ENCODE measurements at places on chromosomes 16 and 17.
A peak's percentile ranks its signal among the peaks of the same experiment; 100 is the strongest.

- DNase-seq, result no peak
Measured at GRCh38 chr16:19396555-19397011, 21.1 kb upstream of the TMC5 start.

GRCh38 chr17:1873418-1873817 lies 43.6 kb downstream of the RPA1 start:
- DNase-seq, result no peak

DNA sequence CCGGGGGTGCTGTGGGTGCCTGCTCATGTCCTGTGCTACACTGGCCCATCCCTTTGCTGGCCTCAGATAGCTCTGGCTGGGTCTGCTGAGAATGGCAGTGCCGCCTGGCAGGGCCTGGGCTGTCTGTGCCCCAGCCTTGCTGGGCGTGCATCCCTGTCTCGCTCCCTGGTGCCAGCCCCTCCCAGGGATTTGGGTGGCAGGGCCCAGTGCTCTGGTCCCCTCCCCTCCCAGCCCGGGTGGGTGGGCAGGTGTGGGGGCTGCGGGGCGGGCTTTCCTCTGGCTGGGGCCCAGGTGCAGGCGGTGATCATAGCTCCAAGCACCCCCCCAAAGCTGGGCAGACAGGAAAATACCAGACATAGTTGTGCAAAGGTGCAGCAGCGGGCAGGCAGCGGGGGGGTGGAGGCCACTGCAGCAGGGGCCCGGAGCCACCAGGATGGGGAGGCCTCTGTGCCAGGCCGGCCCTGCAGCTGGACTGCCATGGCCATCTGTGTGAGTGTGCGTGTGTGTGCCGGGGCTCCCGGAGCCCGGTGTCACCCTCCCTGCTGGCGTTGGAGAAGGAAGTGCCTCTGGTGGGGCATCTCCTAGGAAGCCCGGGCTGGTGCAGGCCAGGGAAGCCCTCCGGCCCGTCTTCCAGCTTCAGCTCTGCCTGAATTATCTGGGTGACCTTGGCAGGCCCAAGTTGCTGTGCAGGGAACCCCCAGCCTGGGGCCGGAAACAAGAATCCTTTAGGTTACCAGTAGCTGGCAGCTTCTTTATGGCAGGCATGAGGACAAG lies 7.4 kb downstream of the GLIS2 start:
- no peak for DNase-seq

DNA sequence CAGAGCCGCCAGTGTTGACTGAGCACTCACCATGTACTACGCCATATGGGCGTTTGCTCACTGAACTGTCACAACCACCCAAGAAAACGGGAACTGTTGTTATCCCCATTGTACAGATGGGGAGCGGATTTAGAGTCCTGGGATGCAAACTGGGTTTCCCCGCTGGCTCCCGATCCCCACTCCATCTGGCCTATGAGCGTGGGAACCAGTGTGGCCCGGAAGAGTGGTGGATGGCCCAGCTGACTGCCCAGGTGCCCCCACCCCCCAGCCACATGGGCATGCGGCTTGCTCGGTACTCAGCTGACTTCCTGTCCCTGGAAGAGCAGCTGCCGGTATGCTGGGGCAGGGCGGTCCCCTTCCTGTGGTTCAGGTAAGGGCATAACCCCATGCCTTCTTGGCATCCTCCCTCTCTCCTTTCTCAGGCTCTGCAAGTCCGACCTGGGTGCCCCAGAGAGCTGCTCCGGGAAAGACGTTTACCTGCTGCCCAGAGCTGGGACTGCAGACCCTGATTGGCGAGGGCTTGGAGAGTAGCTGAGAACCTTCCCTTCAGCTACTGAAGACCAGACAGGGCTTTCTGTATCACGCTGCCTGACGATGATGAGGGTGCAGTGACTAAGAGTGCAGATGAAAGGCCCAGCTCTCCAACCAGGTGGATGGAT lies 16.2 kb downstream of the SOCS3 start:
- DNase-seq, result no peak

GRCh38 chr16:24909856-24910255 lies 64.1 kb downstream of the SLC5A11 start:
- DNase-seq, result no peak

DNA sequence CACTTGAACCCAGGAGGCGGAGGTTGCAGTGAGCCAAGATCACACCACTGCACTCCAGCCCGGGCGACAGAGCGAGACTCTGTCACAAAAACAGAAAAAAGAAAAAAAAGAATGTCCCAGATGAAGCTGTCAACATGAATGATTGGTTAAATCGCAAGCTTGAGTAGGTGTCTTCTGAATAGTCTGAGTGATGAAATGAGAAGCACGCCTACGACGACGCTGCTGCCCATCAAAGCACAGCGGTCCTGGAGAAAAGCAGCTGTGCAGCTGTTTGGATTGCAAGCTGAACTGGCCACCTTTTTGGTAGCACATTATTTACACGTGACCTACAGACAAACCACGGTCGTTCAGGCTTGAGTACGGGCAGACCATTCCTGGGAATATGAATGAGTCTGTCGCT lies 12.5 kb downstream of the ADCY9 start:
- no peak for DNase-seq

DNA sequence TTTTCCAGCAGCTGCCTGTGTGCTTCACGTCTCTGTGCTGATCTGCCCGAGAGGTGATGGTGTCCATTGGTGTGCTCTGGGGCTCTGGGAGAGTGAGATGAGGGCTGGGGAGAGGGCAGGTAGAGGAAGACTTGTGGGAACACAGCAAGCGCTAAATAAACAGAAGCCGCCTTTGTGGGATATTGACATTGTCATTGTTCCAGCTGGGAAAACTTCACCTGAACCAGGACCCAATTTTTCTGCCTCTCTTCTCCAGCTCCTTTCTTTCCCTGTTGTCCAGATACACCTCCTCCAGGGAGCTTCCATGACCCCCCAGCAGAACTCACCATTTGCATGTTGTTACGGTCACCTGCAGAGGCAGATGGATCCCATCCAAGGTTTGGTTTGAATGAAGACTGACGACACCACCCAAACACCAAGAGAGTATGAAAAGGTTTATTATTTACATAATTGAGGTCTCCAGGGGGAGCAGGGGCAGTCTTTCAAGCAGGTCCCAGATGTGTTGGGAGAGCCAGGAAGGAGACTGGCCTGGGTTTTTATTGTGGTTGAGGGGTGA lies 3.6 kb upstream of the ITGA3 start:
- DNase-seq, result no peak

GRCh38 chr17:35578929-35579432 lies 610 bp upstream of the PEX12 start:
- DNase-seq, result no peak

DNA sequence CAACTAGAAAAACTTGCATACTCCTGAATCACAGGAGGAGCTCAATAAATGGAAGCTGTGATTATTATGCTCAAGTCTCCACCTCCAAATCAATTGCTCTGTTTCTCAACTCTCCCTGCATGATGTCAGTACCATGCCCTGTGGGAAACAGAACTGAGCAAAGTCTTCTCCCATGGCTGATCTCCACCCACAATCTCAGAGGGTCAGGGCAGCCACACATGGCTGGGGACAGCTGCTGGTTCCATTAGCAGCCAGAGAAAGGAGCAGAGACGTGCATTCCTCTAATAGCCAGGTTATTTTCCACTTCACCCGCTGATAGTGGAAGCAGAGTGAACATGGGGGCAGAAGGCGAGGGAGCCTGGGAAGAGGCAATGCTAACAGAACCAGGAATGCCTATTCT lies 85.5 kb upstream of the TMEM132E start:
- DNase-seq, result no peak

GRCh38 chr16:58301052-58301451 lies 6.2 kb upstream of the PRSS54 start:
- DNase-seq, result no peak

DNA sequence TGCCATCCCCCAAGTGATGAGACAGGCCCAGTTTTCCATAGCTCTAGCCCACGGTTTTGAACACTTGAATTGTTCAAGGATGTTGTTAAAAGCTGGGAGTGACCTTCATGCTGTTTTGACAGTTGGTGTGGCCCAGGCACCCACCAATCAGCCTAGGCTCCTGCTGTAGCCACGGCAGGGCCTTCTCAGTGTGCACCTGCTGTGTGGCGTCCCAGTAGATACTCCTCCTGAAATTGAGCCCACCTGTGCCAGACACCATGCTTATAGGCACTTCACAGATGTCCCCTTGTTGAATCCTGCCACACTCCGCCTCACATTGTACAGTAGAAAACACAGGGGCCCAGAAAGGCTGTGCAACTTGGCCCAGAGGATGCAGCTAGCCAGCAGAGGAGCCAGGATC lies 86.4 kb downstream of the SOCS1 start:
- no peak for DNase-seq

- DNase-seq, result peak; percentile 63
Measured at GRCh38 chr17:81254955-81255717, 16.0 kb downstream of the NDUFAF8 start.

DNA sequence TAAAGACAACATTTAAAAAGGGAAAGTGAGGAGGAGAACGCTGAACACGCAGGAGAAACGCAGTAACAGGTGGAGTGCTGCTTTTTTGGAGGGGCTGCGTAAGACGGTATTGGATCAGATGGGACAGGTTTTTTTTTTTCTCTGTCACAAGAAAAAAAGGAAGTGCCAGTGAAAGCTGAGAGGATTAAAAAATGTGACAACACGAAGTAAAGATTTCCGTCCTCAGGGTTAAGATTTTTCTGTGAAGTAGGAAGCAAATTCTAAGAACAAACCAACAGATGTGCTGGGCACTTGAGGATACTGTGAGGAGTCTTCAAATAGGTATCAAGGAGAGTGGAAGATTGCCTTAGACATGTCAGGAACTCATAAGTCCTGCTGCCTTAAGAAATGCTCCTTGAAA lies 5.8 kb upstream of the ABCA9 start:
- no peak for DNase-seq

DNA sequence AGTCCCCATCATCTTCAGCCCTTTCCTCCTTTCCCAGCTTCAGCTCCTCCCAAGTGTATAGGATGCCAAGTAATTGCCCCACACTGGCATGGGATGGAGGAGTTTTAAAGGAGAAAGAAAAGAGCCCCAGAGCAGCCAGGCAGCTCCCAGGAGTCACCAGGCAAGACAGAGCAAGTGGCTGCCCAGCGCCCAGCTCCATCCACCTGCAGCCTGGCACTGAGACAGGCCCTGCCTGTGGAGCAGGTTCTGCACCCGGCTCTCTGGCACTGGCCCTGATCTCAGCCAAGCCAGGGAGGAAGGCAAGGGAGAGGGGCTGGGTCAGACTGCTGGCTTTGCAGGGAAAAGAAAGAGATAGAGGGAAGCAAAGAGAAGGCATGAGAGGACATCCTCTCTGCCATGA lies 21.7 kb downstream of the FOXN1 start:
- no peak for DNase-seq

DNA sequence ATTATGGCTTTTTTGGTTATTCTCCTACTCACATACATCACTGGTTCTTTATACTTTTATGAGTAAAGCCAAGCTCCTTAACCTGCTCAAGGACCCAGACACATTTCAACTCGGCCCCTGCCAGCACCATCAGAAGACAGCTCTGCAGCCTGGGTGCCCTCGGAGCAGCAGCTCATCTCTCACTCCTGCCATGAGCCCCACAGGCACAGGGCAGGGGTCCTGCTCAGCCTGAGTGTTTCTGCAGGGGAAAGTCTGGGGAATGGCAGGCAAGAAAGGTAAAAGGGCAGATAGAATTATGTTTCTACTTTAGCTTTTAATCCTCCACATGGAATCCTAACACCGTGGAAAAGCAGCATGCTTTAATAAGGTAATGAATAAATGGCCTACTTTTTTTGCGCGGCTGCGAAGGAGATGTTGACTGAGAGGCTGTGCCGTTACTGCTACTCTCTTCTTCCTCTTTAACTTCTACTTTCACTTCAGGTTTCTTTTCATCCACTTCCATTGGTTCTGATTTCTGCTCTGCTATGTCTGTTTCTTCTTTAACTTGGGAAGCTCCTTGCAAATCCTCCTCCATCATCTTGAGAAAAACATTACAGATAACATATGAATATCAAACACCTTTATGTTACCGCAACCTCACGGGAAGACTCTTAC lies 50.1 kb upstream of the TRAP1 start:
- no peak for DNase-seq

- DNase-seq, result peak; percentile 98
Measured at GRCh38 chr16:14510939-14511799, 118.9 kb downstream of the PARN start.

DNA sequence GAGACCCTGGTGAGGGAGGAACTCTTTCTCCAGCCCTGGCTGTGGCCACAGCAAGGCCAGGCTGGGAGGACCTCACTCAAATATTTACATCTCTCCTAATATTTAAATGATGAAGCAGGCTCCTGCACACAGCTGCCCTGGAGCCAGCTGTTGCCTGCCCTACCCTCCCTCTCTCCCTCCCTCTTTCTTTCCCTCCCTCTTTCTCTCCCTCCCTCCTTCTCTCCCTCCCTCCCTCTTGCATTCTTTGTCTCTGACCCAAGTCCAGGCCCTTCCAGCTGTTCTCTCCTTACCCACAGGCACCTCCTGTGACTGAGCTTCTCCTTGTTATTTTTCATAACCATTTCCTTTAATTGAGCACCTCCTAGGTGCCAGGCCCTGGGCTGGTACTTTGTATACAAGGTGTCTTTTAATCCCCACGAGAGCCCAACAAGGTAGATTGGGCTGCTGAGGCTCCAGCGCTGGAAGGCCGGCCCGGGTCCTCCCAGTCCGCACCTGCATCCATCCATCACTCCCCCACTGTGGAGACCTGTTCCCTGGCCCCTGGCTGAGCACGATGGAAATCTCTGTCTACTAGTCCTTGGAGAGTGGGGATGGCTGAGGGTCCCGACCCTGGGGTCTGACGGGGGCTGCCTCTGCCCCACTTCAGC lies 242.3 kb downstream of the SEC14L1 start:
- DNase-seq, result no peak

DNA sequence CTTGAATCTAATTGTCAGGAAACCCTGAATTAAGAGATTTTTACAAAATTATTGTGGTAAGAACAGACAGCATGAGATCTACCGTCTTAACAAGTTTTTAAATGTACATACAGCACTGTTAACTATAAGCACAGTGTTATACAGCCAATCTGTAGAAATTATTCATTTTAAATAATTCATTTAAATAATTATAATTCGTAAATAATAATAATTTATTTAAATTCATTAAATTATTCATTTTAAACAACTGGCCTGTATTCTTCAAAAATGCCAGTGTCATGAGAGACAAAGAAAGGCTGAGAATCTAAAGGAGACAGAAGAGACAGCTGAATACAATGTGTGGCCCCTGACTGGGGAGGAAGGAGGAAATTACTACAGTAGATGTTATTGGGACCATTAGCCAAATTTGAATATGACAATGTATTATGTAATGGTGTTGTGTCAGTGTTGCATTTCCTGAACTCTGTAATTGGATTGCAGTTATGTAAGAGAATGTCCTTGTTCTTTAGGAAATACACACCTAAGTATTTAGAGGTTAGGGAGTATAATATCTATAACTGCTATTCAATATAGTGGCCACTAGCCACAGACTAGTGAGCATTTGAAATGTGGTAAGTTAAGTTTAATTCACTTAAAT lies 2.3 kb downstream of the RSAD1 start:
- DNase-seq, result no peak

GRCh38 chr16:7805686-7806396 lies 473.2 kb downstream of the RBFOX1 start:
- no peak for DNase-seq

All from foreskin keratinocyte (primary cell).